Erythroblast (primary cell): ENCODE measurements at places on chromosomes 3 and 15.

- peak; percentile 40 for DNase-seq
Observed at GRCh38 chr3:50194903-50195500, 3.6 kb downstream of the GNAT1 start.

DNA sequence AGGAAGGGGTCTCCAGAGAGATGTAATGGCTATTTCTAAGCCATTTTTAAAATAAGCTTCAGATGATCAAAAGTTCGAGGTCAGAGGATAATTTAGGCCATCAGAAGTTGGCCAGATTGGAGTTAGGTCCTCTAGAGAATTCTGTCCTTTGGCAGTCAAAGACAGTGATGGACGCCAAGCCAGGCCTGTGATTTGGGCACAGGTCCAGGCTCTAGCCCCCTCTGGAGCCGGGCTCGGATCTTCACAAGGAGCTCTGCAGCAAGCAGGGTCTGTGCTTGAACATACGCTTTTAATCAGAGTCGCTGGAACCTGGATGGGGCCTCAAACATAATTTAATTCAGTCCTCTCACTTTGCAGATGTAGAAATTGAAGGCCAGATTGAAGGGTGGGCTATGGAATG lies 151.4 kb upstream of the BCL6 start:
- DNase-seq: no peak

DNA sequence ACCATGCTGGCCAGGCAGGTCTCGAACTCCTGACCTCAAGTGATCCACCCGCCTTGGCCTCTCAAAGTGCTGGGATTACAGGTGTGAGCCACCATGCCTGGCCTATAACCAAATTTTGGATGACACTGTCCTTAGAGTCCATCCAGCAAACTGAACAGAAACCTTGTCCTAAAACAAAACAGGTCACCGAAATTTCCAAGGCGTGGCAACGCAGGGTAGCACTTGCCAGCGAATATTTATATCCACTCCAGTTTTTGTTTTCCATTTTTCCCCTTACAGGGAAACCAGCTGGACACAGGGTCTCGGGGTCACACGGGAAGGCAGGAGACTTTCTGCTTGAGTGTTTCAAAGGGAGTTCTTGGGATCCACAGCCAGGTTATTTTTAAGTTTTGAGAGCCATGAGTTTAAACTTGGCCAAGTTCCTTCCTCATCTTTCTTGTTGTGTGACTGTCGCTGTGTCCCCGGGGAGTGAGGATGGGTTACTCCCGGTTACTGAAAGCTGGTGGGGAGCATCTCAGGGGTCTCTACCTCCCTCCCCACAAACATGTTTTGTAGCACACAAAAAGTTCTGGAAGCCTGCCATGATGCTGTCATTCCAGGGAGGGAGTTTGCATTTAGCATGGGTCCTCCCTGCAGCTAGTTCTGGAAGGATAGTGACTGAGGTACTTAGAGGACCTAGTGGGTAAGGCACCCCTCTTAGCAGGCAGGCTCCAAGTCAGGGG lies 12.6 kb downstream of the LIMD1 start:
- no peak for DNase-seq

DNA sequence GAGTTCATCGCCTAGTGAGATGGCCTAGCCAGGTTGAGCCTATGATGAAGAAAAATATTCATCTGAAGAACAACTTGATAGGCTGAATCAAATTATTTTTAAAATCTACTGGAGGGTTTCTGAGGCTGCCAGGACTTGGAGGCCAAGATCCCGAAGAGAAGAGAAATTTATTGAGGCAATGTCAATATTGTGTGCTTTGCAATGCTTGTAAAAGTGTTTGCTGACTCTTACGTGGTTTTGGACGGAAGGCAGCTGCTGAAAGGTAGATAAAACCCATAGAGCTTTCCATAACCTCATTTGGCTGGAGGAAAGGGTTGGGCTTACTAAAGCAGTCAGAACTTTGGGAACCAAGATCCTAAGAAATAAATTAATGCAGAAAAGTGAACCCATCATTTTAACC lies 361.0 kb upstream of the IL12A start:
- DNase-seq: no peak

DNA sequence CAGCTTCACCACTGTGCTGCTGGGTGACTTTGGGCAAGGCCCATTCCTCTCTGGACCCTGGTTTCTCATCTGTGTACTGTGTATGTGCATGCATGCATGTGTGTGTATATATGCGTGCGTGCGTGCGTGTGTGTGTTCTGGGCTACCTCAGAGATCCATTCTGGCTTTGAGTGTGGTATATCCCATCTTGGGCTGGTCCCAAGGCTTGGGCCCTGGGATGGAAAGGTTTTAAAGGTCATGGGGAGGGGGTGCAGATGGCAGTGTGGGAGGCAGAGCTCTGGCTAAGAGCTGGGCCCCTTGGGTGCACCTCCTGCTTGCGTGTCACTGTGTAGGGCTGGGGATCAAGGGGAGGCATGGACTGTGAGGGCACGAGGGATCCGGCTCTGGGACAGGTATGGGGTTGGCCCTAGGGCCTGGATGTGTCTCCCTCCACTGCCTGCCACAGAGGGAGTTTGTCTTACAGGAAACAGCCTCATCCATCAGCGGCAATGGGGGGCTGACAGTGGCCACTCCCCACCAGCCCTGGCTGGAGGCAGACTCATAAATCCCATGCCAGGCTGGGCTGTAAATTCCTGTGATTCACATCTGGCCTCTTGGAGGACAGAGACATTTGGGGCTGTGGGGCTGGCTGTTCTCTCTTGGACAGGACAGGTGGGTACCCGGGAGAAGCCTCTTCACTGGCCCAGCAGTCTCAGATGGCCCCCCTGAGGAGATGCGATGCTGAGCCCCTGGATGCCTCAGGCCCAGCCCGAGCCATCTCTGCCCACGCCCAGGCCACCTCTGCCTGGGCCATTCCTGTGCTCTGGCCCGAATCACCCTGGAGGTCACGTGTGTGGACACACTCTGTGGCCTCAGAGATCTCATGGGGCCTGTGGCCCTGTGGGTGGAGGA lies 21.4 kb upstream of the CSPG4 start:
- DNase-seq: no peak
